ENCODE measurements at places on chromosomes 3 and 15.

DNA sequence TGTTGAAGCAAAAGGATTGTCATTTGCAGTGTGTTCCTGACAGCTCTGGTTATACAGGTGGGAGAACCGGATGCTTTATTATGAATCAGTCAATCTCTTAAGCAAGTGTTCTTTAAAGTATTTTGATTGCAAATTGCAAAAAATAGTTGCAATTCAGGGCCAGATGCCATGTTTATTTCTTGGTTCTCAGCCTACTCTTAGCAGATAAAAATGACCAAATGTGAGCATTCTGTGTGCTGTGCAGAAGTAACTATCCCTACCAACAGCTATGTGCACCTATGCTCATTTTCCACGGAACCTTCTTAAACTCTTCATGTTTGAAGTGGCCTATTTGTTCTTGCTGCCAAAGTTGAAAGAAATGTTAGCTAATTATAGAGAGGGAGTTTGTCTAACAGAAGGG lies 262.3 kb upstream of the RASGRP1 start:
- DNase-seq = no peak

DNA sequence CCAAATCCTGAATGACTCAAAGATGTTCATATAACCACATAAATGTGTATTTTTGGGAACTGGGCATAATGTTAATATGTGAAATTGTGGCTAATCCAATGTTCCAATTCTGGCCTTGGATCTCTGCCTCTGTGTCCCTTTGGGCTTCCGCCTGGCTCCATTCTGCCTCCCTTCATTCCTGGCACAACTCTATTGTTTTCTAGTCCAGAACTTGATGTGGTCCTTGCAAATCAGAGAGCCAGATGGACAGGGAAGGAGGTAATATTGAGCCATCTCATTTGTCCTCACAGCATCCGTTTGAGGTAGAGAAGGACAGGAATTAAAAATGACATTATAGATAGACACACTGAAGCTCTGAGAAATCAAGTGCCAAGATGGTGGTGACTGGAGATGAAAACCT lies 355.7 kb upstream of the TBL1XR1 start:
- DNase-seq = no peak

GRCh38 chr3:54957711-54958110 lies 29.9 kb upstream of the LRTM1 start:
- DNase-seq = no peak

DNA sequence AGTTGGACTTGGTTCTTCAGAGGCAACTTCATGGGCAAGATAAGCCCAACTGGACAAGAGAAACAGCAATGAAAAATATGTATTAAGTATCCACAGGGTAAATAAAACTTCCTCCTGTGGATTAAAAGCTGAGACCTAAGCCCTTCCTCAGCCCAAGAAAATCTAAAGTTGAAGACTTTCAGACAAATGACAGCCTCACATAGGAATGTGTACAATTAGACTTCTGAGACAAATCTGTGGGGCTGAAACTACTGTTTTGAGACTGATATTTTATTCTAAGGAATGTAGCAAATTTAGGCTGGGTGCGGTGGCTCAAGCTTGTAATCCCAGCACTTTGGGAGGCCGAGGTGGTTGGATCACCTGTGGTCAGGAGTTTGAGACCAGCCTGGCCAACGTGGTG lies 74.2 kb upstream of the IL12A start:
- no peak for DNase-seq

Measured in urothelium cell line (cell line).